Esophagus squamous epithelium (tissue), 5 donors: ENCODE measurements at places on chromosomes 1 and 21.
A peak's percentile ranks its signal among the peaks of the same experiment; 100 is the strongest.

- no peak for DNase-seq
These were observed 229.2 kb downstream of the TTLL7 start for GRCh38 chr1:83769594-83770318.

GRCh38 chr1:2482588-2482987 is 6.5 kb downstream of the PLCH2 start:
- DNase-seq: no peak

GRCh38 chr21:44847261-44848056 is 26.0 kb downstream of the PTTG1IP start:
- no peak for DNase-seq

- DNase-seq: no peak
These were observed 12.3 kb upstream of the GJA8 start for GRCh38 chr1:147890177-147890790.

GRCh38 chr21:33418691-33419090 is 15.5 kb downstream of the IFNGR2 start:
- DNase-seq: no peak

GRCh38 chr21:44403106-44404020 is 49.9 kb downstream of the TRPM2 start:
- no peak for DNase-seq

- DNase-seq: no peak
These were observed 3.3 kb downstream of the PLEKHM2 start for GRCh38 chr1:15687446-15687845.

GRCh38 chr1:242826701-242827336 is 302.3 kb upstream of the PLD5 start:
- DNase-seq: no peak

GRCh38 chr1:203272633-203273205 is 32.6 kb upstream of the BTG2 start:
- DNase-seq: no peak

GRCh38 chr1:53416269-53416813 is 42.9 kb upstream of the DMRTB1 start:
- no peak for DNase-seq

DNA sequence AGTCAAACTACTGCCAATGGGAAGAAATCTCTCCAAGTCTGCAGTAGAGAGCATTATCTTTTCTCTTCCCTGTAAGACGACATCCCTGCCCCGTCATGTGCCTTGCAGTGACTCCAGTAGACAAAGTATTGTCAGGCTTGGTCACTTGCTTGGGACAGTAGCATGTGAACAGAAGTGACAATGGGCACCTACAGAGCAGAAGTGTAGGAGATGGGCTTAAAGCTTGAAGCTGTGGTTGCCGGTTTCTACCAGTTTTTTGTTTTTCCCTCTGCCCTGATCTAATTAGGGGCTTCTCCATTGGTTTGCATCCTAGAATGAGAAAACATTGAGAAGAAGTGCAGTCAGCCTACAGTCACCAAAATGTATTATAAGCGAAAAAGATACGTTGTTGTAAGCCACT is 12.7 kb downstream of the F3 start:
- no peak for DNase-seq

DNA sequence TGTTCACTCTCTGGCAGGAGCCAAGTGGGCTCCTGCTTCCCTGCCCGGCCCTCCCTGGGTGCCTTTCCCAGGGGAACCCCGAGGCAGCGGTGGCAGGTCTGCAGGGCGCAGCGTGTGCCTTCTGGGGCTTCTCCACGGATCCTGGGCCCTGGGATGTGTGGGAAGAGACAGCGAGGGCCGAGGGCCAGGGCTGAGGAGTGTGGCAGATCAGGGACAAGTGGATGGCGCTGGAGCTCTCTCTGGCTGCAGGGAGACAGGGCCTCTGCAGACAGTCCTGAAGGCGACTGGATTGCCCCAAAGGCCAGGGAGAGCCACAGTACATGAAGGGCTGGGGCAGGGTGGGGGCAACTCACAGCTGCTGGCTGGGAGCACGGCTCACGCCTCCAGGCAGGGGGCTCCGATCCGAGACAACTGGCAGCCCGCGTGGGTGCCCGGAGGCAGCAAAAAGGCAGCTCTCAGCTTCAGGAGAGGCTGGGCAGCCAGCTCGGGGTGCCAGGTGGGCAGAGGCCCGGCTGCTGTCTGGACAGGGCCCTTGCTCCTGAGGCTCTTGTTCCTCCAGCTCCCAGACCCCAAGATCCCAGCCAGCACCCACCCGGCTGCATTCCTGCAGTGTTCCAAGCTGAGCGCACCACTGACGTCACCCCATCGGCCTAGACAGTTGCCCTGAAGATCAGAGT is 16.0 kb downstream of the MORN1 start:
- DNase-seq: no peak

- DNase-seq: no peak
These were observed 6.7 kb upstream of the WASF2 start for GRCh38 chr1:27496604-27497155.

DNA sequence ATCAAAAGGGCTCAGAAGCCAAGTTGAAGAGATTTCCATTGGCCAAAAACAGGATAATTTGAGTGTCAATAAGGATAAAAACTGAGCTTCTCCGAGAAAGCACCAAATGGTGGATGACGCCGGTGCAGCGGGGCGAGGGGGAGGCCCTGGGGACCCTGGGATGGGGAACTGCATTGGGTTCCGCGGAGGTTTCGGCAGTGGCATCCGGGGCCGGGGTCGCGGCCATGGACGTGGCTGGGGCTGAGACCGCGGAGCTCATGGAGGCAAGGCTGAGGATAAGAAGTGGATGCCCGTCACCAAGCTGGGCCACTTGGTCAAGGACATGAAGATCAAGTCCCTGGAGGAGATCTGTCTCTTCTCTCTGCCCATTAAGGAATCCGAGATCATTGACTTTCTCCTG is 97.2 kb downstream of the DMRTA2 start:
- no peak for DNase-seq

DNA sequence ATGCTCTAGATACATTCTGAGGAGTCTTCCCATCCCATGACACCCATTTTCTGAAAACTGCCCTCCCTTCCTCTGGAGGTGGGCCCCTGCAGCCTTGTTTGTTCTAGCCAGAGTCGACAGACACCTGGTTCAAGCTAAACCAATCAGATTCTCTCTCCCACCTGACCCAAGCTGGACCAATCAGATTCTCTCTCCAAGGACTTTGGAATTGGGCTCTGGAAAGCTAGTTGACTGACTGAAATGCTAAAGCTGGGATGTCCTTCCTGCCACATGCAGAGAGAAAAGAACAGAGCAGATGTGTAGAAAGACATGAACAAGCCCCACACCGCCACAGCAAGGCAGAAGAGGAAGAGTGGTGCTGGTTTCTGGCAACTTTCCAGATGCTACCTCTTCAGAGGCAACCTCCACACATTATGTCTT is 24.6 kb downstream of the ASAP3 start:
- no peak for DNase-seq

DNA sequence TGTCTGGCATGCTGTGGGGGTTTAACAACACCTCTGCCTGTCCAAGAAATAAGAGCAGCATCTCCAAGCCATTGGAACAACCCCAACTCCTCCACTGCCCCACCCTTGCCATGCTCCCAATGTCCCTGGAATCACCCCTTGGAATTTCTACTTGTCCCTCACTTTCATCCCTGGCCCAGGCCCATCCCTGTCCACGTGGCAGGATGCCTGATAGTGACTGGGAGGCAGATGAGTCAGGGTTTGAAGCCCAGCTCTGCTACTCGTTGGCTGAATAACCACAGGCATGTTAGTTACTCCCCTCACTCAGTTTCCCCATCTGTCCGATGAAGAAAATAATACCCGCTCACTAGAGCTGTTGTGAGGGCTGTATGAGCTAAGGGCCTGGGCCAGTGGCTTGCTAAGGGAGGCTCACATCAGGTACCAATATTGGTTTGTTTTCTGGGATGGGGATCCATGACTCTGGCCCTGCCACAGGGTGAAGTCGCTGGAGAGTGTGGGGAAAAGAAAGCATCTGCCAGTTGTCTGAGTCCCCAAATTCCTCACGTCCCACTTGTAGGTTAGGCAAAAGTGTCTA is 99.4 kb upstream of the TLR5 start:
- no peak for DNase-seq

DNA sequence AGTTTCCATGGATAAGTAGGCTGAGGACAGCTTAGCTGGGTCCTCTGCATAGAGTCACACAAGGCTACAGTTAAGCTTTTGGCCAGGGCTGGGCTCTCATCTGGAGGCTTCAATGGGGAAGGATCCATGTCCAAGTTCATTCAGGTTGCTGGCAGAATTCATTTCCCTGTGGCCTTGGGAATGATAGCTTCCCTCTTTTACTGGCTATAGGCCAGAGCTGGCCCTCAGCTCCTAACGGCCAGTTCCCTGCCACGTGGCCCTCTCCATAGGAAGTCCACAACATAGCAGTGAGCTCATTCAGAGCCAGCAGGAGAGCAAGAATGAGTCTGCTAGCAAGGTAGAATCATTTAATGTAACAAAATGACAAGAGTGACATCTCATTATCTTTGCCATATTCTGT is 15.1 kb upstream of the PODN start:
- DNase-seq: no peak

DNA sequence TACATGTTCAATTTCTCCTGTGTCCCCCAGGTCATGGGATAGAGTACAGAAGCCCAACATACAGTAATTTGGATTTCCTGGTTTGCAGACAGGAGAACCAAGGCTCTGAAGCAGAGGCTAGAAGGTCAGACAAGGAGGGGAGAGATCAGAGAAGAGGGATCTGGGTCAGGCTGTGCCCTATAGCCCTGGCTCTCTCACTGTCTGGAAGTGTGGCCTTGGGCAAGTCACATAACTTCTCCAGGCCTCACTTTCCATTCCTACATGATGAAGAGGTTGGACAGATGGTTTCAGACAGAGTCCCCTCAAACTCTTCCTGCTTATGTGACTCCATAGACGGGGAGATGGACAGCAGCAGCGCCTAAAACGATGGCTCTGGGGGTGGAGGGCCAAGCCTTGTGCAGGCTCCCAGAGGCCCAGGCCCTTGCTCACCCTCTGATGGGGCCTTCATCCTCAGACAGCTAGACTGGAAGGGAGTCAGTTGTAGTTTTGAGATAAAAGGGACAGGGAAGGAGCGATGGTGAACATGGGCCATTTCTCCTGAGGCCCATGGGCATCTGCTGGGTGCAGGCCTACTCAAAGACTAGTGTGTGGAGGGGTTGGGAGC is 2.9 kb downstream of the TRIM62 start:
- no peak for DNase-seq

- no peak for DNase-seq
These were observed 147.8 kb downstream of the TLR5 start for GRCh38 chr1:222995236-222995580.

DNA sequence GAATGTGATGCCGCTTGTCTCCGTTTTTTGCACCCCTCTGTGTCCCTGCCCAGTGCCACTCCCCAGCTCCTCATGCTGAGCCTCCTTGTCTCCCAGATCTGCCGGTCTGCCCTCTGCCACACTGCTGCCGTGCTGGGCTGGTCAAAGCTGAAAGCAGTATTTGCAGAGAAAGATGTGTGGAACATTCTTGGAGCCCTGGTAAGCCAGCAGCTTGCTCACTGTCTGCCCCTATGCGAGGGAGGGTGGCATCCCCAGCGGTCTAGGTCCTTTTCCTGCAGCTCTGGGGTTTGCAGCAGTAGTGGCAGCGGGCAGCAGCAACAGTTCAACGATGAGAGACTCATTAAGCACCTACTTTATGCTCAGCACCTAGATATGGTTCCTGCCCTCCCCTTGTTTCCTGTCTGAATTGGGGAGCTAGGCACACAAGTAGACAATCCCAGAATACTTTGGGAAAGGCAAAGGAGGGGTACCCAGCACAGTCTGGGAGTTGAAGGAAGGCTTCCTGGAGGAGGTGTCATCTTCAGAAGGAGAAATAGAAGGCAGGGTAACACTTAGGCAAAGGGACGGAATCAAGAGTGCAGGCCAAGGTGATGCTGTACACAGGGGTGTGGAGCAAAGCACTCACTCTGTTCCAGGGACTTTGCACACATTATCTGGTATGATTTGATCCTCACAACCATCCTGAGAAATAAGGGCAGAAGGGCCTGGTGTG is 63.1 kb downstream of the KIF21B start:
- no peak for DNase-seq

GRCh38 chr1:56585985-56586384 is 6.6 kb upstream of the PLPP3 start:
- DNase-seq: no peak

DNA sequence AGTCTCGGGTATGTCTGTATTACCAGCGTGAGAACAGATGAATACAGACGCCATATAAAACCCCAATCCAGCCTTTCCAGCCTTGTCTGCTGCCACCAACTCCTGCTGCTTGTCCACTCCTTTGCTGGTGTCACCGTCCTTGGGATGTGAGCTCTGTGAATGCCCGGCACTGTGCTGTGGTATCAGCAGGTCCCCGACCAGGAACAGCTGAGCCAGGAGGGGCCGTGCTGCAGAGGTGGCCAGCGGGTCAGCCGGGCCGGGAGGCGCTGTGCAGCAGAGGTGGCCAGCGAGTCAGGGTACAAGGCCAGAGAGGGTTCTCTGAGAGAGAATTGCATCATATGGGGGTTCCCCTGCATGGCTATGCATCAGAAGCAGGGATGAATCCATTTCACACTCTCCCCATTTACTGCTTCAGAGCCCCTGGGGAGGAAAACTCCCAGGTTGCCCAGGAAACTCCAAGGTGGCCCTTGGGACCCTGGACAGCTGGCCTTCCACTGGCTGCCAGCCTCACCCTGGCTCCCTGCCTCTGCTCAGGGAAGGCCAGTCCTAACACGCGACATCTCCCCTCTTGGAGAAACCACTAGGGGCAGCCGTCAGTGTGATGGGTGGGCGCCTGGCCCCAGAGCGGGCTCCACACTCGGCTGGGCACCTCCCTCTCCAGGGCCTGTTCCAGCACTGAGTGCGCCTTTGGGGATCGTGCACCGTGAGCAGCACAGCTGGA is 122.4 kb upstream of the COL6A1 start:
- no peak for DNase-seq

GRCh38 chr1:154335025-154335714 is 9.8 kb downstream of the ATP8B2 start:
- peak; percentile 48 for DNase-seq

DNA sequence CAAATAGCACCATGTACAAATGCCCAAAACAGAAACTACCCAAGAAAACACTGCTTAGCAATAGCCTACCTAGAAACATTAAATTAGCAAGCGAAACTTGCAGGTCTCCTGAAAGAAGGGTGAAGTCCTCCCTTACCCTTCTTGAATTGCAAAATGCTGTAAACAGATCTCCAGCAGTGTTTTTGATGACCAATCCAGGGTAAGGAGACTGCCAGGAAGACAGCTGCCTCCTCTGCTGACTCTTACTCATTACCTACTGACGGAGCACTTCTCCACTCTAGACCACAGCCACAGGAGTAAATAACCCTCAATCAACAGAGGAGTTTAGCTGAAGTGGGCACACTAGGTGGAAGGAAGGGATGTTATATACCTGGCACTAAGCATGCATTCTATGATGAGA is 32.2 kb upstream of the GADD45A start:
- DNase-seq: no peak

GRCh38 chr1:97145321-97145956 is 423.9 kb downstream of the PTBP2 start:
- DNase-seq: no peak

DNA sequence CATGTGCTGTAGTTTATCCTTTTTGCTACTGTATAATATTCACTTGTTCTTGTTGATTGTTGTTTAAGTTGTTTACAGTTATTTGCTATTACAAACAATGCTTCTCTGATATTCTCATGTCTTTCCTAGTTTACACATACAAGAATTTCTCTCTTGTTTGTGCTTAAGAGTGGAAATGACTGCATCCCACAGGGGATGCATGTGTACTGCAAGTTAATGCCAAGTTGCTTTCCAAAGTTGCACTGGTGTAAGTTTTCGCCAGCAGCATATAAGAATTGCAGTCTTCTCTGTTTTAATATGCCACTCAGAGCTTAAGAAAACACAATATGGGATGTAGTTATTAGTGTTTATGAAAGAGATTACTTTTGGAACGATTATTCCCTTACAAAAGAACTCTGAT is 97.7 kb downstream of the NEK7 start:
- no peak for DNase-seq

GRCh38 chr1:163290025-163290640 is 31.6 kb upstream of the NUF2 start:
- DNase-seq: no peak
